ENCODE measurements at places on chromosomes 5 and 9.
A peak's percentile ranks its signal among the peaks of the same experiment; 100 is the strongest.

GRCh38 chr5:62328772-62329491 is 22.9 kb downstream of the KIF2A start:
- DNase-seq = no peak

DNA sequence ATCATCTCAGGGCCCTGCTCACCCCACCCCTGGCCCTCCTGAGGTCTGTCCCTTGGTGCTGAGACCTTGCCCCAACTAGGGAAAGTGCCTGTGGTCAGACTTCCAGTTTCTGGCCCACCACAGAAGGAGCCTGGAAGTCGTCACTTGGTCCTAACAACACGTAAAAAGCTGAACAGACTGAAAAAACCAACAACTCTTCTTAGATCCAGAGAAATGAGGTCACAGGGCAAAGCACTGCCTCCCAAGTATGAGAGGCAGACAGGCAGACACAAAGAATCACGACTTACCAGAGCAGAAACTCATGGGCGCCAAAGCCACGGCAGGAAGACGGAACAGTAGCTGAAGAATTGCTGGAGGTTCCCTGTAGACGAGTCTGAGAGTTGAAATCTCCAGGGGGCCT is 38.5 kb downstream of the OR2V1 start:
- no peak for DNase-seq

- DNase-seq = no peak
Observed at GRCh38 chr5:154460172-154460571, 14.4 kb downstream of the SAP30L start.

GRCh38 chr5:59757442-59757841 is 136.1 kb downstream of the PDE4D start:
- no peak for DNase-seq

GRCh38 chr9:134286471-134287245 is 39.6 kb upstream of the RXRA start:
- peak; percentile 51 for DNase-seq

DNA sequence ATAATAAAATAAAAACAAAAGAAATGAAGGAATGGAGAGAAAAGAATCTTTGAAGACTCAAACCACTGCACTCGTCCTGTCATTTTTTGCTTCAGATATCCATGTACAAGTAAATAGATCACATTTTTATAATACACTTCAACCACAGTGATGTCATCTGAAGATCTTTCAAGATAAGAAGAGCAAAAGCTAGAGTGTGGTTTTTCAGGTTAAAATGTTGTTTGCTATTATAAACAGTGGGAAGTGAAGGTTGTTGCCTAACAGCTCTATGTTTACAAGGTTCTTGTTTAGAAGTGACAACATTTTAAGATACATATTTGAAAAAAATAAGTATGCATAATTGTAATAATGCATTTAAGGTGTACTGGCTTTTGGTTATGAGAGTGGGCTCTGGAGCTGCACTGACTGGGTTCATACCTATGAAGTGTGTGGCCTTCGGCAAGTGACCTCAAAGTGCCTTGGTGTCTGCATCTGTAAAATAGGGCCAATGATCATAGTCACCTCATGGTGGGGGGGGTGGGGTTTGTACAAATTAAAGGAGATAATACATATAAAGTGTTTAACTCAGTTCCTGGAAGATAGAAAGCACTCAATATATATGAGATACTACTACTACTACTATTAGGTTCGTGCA is 45.5 kb upstream of the IL7R start:
- DNase-seq = no peak

GRCh38 chr5:36713541-36713940 is 107.1 kb downstream of the SLC1A3 start:
- DNase-seq = no peak

DNA sequence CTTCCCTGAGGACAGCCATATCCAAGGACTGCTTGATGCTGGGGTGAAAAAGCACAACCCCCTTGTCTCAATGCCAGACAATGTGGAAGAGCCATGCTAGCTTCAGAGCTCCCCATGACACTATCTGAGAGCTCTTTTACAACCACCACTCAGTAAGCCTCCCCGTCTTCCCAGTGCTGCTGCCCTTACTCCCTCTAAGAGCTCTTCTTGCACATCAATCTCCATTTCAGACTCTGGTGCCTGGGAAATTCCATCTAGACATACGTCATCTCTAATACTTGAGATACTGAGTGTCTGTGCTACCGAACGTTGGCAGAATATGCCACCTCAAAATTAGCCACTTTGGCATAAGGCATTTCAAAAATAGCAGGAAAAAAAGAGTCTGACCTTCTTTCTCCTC is 94.5 kb downstream of the EDIL3 start:
- no peak for DNase-seq

- DNase-seq = no peak
Observed at GRCh38 chr9:106880081-106880480, 17.1 kb downstream of the ZNF462 start.

GRCh38 chr5:105475401-105475800 is 1912.8 kb upstream of the NUDT12 start:
- peak; percentile 6 for DNase-seq

GRCh38 chr5:54895816-54896341 is 89.5 kb downstream of the ESM1 start:
- DNase-seq = no peak

DNA sequence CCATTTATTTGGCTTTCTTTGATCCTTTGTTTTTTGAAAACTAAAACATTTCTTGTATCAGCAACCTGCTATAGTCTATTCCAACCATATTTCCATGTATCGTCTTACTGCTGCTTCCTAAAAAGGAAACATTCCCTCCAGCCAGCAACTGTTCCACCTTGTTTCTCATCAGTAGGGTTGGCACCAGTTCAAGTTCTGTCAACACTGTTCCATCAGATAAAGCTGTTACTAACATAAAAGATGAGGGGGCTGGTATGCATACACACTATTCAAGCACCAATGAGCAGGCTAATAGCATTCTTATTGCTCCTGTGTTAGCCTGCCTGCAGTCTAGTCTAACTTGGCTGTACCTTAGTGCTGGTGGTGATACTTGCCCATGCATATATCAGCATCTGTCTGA is 178.3 kb downstream of the CWC27 start:
- DNase-seq = no peak

DNA sequence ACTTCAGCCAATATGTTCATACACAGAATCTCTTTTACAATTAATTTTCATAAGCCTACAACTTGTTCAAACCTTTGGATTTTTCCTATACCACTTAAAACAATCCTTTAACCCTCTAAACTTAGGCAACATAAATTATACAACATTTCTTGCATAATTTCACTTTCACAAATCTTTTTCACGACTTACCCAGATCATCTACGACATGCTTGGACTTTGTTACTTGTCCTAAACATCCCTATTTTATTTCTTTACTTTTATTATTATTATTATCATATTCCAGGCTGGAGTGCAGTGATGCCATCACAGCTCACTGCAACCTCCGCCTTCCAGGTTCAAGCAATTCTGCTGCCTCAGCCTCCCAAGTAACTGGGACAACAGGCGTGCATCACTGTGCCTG is 68.0 kb downstream of the CACNA1B start:
- no peak for DNase-seq

- DNase-seq = no peak
Observed at GRCh38 chr5:57181154-57181553, 7.3 kb downstream of the GPBP1 start.

GRCh38 chr5:3091040-3091774 is 339.7 kb upstream of the IRX2 start:
- DNase-seq = no peak

DNA sequence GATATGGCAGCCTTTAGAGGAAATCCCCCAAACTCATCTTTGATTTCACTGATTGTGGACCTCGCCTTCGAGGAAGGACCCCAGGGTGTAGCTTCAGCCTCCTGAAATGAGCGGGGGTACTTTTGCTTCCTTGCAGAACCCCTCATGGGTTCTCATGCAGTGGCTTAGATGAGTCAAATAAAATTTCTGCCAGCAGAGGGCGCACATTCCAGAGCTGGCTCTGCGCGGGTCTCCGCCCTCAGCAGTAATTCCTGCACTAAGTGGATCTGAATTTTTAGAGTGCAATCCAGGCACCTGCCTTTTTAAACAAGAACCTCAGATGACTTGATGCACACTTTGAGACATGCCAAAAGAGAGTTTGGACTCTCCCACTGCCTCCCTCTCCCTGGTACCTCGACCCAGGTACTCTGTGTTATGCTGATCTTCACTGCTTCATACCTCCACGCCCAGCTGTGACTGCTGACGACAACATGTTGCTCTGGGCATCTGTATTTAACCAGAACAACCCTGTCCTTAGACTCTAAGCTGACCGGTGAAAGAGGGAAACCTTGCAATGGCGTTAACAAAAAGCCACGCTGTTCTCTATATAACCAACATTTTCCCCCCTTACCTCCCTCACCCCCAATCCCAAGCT is 7.3 kb downstream of the EGFLAM start:
- DNase-seq = peak; percentile 52

GRCh38 chr5:170139786-170140335 is 34.2 kb downstream of the FOXI1 start:
- no peak for DNase-seq

DNA sequence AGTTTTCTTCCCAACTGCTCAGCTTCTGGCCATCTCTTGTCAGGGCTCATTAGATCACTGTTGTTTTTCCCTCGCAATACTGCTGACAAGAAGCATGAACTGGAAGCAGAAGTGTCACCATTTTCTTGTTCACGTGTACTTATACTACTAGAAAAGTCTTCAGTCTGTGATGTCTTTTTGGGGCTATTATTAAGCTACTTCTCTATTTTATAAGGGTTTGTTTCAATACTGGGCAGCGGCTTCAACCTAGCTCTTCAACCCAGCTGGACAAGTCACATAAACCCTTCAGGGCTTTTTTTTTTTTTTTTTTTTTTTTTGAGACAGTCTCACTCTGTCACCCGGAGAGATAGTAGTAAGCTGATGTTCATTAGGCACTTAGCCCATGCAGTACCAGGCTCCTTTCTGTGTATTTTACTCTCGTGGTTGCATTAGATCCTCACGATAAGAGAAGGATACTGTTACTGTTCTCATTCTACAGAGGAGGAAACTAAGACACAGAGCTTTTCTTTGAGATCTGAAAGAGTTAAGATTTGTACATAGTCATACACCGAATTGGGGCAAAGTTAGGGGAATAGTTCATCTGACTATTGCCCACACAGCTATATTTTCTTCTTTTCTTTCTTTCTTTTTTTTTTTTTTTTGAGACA is 20.5 kb downstream of the RAPGEF1 start:
- no peak for DNase-seq

DNA sequence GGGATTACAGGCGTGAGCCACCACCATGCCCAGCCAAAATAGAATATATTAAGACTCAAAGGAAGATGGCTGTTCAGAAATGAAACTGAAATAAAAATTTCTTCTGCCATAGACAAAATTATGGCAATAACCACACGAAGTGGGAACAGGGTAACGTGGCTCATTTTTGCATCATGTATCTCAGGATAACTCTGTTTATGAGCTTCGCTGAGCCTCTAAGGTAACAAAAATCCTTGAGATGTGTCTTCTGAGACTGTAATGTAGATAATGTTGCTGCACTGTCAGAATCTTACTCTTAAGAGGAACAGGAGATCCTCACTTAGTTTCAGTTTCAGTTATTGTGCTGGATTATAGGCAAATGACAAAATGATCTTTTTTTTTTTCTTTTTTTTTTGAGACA is 153.8 kb downstream of the GOLPH3 start:
- no peak for DNase-seq

GRCh38 chr5:159106569-159107282 is 7.0 kb upstream of the EBF1 start:
- DNase-seq = peak; percentile 84

DNA sequence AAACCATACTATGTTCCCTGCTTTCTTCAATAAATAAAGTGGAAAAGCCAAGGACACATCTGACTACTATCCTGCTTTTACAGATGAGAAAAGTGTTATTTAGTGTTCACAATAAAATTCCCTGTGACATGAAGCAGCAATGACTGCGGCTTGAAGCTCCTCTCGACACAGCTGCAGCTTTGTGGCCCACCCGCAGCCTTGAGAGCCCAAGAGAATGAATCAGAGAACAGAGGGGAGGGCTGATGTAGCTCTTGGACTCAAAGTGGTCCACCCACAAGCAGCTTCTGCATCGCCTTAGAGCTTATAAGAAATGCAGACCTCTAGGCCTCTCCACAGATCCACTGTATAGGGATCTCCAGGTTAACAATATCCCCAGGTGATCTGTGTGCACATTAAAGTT is 181.3 kb upstream of the GNA14 start:
- DNase-seq = no peak

DNA sequence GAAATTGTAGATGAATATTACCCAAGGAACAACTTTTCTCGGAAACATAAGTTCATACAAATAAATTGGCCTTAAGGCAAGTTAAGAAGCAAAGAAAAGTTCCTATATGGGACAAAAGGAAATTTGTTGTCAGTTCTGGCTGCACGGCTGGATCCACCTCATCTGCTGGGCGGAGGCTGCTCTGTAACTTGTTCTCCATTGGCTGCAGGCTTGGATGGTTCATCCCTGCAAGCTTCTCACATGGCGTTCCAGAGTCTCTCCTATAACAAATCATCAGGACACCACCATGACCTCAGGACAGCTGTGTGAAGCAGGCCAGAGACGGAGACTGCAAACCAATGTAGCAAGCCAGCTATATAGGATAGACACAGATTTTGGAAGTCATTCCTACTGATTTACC is 81.4 kb upstream of the DAB2 start:
- DNase-seq = no peak

DNA sequence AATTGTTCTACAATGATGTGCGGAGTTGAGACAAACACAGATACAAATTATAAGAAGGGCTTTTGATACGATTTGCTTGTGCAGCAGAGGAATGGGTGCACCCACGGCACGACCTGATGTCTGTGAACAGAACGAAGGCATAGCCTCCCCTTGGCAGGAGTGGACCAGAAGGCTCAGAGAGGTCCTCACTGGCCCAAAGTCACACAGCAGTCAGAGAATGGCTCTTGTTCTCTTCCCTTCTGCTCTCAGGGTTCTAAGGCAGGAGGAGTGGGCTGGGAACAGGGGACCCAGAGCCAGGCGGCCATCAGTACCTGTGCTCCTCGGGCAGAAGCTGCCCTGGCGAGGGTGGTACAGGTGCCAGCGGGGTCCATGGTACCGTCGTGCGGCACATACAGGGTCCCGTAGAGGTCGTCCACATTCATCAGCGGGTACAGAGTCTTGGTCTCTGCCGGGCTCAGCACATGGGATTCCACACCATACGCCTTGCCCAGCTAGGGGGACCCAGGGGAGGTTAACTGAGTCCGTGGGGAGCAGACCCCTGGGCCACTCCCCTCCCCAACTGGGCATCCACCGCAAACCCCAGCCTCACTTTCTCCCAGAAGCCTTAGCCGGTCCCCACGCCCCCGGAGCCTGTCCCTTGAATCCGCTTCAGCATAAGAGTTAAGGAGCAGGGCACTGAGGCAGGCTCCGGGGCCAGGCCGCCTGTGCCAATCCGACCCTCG is 7.0 kb downstream of the SARDH start:
- DNase-seq = peak; percentile 52

GRCh38 chr9:109346904-109347303 is 26.0 kb upstream of the EPB41L4B start:
- no peak for DNase-seq

DNA sequence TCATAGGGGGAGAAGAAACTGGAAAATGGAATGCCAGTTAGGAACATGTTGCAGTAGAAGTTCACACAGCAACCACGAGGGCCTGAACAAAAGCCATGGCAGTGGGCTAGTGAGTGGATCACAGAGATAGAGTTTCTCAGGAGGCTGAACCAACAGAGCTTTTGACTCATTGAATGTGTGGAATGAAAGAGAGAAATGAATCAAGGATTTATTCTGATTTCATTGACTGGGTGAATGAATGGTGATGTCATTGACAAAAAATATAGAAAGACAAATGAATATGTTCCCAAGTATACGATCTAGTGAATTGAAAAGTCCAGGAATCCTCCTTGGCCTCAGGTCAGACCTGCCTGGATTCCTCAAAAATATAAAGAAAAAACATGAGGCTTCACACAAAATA is 99.2 kb downstream of the ZNF462 start:
- no peak for DNase-seq

GRCh38 chr9:88684046-88684445 is 149.1 kb downstream of the NXNL2 start:
- DNase-seq = no peak

Data from right cardiac atrium (tissue), 5 donors.